ENCODE measurements at places on chromosomes 2 and 18.

DNA sequence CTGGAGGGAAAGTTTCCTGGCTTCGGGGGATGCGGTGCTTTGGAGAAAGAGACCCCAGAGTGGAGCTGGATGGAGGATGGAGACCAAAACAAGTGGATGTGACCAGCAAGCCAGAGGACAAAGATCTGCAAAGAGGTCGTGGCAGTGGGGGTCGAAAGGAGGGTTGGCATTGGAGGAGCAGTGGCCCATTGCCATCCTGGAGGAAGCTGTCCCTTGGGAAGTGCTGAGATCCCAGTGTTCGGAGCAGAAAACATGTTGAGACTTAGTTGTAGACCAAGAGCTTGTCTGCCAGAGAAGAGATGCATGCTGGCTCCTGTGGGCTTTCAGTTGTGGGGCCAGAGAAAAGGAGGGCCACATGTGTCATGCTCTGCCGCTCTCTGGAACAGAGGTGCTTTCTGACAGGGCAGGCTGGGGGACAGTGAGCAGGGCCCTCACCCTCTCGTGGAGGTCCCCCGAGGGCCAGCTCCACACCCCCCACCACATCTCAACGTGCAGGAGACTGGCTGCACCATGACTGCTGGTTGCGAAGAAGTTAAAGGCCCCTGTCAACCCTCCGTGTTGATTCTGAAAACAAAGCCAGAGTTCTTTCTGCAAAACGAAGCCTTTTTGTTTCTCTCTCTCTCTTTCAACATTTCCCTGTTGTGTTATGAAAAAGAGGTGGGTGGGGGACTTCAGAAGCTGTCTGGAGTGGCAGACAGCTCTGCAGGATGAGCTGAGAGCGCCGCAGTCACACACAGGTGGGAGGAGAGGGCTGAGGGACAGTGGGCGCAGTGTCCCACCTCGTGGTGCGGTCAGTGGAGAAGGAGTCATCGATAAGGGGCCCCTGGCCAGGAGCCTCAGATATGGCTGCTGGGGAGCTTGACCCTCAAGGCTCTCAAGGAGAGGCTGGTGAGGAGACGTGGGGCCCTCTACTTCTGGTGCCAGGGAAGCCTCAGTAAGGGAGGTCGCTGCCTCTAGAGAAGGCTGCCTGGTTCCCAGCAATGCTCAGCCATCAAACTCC is 77.6 kb upstream of the BCL2L11 start:
- DNase-seq: no peak

DNA sequence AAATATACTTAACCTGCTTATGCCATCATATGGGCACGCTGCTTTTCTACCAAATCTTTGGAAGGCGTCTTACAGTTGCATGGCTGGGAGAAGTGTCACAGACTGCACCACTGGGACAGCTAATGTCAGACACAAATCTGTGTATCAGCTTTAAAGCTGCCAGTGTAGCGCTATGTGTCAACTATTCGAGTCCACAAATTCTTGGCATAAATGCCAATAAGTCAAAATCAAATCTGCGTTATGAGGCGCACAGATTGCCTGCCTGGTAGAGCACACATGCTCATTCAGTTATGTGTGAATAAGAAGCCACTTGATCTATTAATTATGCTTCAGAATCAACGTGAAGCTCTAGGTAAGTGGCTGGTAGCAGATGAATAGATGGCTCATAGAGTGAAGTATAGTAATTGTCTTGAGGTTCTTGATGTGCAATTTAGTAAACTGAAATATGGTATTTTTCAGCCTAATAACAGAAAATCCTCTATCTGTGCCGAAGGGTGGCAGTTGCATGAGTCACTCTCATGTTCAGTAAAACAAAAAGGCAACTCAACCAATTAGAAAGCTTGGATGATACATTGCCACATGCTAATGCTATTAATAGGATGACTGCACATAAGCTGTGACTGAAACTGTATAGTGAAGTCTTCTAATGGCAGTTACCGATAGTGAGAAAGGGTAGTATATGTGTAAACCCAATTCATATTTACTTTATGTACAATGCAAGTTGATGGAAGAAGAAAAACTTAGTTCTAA is 52.0 kb downstream of the DCC start:
- DNase-seq: no peak

DNA sequence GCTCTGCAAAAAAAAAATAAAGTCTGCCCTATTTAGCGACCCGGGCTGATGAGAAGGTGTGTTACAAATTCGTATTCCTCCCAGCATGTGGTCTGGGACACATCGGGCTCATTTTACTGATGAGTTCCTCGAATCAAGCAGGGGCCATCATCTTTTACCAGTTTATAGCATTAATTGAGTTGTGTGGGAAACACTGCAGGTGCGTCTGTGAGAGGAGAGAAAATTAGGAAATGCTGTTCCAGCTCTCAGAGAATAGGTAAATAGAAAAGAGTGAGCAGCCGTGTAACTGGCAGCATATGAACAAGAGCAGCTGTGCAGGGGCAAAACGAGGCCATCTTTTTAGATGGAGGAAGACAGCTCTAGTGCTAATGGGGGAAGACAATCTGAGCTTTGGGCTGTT is 216.7 kb downstream of the SETBP1 start:
- DNase-seq: no peak

DNA sequence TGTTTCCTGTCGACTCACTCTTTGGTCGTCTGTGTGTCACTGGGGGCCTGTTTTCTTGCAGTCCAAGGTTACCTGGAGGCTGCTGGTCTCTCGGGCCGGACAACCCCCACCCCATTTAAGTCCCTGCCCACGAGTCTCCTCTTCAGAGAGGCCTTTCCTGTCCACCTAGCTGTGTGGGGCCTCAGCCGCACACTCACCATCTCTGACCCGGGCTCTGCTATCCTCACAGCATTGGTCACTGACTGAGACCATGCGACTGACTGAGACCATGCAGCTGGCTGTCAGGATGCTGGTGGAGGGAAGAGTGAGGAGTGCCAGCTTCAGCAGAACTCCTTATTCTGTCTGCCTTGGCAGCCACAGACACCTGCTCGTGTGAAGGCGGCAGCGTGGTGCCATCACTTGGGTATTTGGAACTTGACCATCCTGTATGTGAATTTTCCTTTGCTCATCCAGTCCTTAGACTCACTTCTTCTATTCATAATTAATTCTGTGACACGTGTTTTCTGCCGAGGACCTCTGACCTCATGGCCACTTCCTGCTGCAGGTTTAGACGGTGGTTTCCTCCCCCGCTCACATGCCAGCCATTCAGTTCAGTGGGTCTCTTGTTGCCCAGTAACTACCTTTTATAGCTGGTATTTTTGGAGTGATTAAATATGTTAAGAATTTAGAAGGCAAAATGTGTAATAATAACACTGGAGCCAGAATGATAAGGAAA is 47.5 kb upstream of the ASB1 start:
- peak; percentile 19 for DNase-seq

DNA sequence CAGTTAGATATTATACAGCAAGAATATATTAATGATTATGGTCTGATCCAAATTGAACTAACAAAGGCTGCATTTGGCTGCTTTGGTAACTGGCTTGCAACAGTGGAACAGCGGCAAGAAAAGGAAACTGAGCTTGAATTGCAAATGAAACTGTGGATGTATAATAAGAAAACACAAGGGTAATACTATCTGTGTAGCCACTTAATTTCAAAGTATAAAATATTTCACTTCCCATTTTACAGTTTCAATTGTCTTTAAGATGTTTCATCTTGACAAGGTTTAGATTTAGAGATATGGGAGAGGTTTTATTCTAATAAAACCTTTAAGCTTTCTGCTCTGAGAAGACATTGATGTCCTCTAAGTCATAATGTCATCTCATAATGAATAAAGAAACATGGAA is 23.8 kb downstream of the WDR75 start:
- DNase-seq: no peak

GRCh38 chr2:50059462-50059861 is 905.1 kb upstream of the FSHR start:
- no peak for DNase-seq

DNA sequence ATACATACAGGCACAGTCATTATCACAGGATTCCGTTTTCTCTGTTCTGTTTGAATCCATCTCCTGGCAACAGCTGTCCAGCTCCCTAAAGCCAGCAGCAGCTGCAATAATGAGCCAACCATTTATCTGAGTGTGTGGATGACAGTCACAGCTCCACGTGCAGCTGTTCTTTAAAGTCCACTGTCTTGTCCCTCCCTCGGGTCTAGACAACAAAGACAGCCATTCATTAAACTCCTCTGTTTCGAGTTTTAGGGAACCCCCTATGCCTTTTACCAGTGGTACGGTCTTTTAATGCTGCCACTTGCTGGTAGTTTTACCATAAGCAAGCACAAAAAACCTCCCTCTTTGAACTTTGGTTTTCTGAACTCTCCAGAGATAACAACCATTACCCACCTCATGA is 16.0 kb upstream of the MSGN1 start:
- DNase-seq: no peak

DNA sequence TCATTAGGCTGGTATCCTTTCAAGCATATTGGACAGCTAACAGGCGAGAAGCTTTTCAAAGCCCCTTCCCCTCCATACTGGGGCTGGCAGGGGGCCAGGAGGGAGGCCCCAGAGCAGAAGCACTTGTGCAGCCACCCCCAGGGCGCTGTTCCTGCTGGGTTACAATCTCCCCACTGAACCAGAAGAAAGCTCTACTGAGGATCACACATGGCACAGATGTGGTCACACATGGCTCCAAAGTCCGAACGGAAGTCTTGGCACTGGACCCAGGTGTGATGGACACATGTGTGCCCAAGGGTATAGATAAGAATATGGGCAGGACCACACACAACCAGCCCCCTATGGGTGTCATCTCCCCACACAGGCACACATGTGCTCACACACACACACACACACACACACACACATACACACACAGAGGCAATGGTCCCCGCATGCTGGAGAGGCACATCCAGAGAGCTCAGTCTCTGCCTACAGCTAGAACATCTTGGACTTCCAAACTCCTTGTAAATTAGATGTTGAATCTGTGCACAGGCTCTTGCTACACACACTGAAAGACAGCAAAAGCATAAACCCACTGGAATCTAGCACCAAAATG is 56.4 kb downstream of the TTC32 start:
- DNase-seq: no peak

DNA sequence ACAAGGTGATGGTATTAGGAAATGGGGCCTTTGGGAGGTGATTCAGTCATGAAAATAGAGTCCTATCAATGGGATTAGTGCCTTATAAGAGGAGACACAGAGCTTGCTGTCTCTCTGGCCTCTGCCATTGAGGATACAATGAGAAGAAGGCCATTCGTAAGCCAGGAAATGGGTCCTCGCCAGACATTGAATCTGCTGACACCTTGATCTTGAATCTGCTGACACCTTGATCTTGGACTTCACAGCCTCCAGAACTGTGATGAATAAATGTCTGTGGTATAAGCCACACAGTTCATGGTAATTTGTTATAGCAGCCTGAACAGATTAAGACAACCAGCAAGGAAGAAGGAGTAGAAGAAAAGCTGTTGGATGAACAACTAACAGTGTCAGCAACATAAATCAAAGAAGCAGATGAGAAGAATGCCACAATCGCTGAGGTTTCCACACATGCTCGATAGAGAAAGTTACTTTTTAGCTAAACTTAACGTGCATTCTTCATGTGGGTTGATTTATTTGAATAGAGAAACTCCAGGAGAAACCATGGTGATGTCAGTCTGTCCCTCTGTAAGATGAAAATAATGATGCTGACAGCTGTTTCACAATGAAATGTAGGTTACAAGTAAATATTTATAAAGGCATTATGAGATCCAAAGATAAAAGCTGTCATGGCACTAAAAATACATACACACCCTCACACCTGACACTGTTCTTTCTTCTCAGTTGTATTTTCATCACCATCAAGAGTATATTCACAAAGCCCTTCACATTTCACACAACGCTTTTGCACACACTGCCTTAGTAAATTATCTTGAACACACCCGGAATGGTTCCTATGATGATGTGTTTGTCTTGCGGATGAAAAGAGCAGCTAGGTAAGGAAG is 153.7 kb upstream of the NCK2 start:
- no peak for DNase-seq

DNA sequence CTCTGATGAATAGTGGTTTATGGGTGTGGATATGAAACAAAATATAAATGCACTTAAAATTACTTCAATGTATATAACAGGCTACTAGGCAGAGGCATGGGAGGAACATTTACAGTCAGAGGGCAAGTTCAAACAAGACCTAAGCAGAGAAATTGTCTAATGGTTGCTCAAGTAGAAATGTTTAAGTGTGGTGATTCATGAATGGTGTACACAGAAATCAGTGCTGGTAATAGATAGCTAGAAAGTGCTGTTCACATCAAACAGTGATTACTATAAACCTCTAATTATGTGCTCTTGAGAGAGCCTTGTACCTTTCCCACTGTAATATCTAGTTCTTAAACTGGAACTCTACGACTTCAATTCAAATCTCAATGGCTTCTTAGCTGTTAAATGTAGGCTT is 485.1 kb downstream of the NRXN1 start:
- no peak for DNase-seq

DNA sequence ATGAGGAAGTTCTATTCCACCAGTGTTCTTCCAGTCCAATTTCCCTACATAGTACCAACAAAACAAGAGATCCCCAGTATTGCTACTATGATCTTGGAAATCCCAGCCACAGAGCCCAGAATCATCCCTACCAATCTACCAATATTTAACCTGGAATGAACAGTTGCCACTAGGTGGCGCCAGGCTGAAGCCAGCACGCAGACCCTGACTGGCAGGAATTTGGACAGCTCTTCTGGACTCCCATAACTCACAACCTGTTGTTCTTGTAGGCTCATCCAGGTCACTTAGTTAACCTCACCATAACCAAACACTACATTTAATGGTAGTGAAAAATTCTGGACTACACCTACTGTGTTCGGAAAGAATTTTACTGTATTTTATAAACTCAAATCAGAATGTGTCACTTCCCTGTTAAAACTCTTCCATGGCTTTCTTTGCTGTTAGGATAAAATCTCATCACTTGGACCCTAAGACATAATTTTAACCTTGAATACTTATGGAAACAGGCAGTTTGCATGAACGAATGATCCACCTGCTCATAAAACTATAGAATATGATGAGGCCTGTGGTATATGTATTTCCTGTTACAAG is 59.8 kb upstream of the SLC38A11 start:
- peak; percentile 43 for DNase-seq

- no peak for DNase-seq
These were observed 2.9 kb upstream of the GGCX start for GRCh38 chr2:85564144-85564563.

DNA sequence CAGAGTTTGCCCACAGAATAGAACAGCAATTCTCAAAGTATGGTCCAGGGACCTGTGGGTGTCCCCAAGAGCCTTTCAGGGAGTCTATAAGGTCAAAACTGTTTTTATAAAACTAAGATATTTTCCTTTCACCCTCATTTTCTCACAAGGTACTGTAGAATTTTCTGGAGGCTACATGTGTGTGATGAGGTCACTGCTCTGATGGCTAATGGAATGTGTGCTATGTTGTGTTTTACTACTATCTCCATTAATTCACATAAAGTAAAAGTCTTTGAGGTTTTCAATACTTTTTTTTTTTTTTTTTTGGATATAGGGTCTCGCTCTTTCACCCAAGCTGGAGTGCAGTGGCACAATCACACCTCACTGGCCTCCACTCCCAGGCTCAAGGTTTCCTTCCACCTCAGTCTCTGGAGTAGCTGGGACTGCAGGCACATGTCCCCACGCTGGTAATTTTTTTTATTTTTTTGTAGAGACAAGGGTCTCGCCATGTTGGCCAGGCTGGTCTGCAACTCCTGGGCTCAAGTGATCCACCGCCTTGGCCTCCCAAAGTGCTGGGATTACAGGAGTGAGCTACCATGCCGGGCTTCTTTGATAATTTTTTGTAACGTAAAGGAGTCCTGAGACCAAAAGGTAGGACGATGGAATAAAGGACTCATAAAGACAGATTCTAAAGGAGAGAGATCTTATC is 1.8 kb downstream of the TRABD2A start:
- no peak for DNase-seq
